ENCODE measurements at places on chromosomes 5 and 9.

DNA sequence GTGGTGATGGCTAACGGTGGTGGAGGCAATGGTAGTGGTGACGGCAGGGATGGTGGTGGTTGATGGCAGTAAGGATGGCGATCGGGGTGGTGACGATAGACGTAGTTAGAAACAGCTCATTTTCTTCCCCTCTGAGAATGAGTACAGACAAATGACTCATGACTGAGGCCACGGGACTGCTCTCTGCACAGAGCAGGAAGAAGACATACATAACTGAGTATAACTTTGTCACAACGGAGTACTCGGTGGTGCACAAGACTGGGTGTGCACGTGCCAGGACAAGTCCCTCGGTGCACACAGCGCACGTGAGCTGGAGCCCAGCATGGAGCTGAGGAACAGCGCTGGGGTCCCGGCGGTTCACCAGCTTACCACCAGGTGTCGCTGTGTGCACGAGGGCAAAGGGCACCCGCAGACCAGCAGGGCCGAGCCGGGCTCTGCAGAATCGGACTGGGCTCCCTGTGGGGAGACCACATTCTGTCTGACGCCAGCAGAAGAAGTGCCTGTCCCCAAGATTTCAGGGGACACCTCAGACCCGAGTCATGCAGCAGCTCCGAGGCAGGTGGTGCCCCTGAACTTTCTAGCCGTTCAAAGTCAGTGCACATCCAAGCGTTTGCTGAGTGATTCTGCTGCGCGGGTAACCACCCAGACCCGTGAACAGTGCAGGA lies 188.6 kb downstream of the FSTL4 start:
- DNase-seq = peak; percentile 63

DNA sequence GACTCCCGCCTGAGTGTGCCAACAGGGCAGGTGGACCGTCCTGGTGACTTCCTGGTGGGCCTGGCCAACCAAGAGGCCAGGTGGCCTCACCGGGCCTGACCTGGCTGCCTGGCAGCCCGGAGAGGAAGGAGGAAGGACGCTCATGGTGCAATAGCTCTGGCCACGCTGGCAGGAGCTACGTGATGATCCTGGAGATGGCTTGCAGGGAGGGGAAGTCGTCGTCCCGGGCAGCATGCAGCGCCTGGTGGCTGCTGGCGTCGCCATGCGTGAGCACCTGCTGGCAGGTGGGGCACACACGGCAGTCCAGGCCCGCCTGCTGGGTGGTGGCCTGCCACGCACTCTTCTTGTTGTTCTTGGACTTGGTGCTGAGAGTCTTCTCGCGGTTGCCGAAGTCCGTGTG lies 26.3 kb downstream of the SPATA31C1 start:
- no peak for DNase-seq

DNA sequence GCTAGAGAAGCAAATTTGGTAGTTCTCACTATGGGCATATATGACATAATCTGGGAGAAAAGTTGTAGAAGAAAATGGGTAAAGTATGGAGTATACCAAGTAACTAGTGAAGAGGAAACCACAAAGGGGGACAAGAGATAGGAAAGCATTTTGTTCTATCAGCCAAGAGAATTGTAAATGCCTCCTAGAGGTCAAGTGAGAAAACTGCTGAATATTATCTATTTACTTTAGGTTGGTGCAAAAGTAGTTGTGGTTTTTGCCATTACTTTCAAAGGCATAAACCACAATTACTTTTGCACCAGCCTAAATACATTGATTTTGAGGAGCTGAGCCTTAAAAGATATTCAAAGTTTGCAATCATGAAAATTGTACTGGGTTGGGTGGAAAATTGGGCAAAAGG lies 126.7 kb upstream of the GRHPR start:
- DNase-seq = no peak

DNA sequence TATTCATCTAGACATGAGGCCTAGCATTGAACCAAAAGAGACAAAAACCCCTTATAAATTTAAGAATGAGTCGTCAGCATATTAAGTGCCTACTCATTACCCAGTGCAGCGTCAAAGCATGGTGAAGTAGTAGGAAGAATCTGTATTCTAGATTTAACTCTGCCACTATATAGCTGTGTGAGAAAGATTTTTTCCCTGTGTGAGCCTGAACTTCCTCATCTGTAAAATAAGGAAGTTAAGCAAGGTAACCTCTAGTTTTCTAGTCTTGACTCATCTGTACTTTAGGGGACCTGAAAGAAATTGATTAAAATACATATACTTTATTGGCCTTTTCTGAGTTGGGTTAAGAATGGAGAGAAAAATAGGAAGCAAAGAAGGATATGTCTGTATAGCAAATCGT lies 82.1 kb upstream of the RUSC2 start:
- DNase-seq = no peak

- DNase-seq = no peak
Measured at GRCh38 chr9:133127340-133127981, 6.4 kb upstream of the RALGDS start.

DNA sequence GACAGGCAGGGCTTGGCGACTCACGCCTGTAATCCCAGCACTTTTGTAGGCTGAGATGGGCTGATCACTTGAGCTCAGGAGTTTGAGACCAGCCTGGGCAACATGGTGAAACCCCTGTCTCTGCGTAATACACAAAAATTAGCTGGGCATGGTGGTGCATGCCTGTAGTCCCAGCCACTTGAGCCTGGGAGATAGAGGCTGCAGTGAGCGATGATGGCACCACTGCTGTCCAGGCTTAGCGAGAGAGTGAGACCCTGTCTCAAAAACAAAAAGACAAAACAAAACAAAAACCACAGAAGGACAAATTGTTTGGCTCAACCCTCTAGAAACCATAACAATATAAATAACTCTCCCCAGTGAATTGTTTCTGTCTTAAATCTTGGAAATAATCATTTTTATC lies 92.6 kb upstream of the ERBIN start:
- DNase-seq = no peak

DNA sequence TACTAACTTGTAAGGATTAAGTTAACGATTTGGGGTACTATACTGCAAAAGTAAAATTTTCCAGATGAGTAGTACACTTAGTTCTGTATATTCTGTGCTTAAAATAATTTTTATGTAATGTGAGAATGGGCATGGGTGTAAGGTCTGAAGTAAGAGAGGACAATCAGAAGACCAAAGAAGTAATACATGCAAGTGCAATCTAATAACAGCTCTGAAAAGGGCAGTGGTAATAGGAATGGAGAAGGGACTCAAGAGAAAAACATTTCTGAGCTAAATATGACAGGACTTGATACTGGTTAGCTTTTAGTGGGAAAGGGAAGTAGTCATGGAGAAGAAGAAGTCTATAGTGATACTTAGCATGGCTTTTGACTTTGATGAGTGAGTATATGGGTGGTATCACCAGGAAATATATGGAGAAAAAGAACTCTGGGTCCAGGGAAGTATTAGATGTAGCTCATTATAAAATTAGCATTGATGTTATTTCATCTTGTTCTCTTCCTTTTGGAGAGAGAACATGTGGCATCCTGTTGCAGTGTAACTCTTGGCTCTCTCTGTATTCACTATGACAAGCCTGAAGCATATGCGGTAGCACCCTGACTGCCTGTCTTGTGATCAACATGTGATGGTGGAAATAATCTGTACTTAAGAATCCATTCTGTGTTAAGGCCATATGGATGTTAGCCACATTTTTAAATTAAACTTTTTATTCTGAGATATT lies 60.5 kb downstream of the ERCC6L2 start:
- no peak for DNase-seq
